ENCODE measurements at places on chromosomes 4 and X.

DNA sequence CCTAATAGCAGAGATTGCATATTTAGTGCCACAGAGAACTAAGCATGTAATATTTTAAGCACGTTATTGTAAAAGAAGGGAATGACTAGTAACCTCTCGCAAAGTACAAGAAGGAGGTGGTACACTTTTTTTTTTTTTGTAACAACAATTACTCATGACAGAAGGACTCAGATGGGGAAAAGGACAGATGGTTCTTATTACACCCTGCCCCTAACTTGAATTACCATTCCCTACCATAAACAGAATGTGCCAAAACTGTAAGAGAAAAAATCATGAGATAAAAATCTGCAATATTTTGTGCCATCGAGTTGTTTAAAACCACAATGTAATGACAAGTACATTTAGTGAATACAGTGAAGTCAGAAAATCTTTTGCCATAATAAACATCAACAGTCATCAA, 33.0 kb upstream of the RAPGEF2 start:
- DNase-seq: peak; percentile 82

- DNase-seq: peak; percentile 46
Observed at GRCh38 chrX:66632981-66633380, 5.9 kb downstream of the EDA2R start.

DNA sequence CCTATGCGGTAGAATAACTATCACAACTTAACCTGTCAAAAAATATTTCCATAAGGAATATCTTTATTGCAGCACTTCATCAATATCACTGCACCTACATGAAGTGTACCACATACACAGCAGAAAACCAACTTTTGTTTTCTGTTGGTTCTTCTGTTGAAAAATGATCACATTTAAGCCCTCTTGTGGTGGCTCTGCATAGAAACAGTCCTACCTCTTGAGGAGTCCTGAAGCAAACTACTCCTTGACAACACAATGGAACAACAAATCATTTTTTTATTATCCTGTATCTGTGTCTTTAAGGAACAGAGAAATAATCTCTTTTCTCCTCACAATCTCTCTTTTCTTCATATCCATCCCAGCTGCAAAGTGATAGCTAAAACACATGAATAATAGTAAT, 39.8 kb upstream of the ATOH1 start:
- no peak for DNase-seq

DNA sequence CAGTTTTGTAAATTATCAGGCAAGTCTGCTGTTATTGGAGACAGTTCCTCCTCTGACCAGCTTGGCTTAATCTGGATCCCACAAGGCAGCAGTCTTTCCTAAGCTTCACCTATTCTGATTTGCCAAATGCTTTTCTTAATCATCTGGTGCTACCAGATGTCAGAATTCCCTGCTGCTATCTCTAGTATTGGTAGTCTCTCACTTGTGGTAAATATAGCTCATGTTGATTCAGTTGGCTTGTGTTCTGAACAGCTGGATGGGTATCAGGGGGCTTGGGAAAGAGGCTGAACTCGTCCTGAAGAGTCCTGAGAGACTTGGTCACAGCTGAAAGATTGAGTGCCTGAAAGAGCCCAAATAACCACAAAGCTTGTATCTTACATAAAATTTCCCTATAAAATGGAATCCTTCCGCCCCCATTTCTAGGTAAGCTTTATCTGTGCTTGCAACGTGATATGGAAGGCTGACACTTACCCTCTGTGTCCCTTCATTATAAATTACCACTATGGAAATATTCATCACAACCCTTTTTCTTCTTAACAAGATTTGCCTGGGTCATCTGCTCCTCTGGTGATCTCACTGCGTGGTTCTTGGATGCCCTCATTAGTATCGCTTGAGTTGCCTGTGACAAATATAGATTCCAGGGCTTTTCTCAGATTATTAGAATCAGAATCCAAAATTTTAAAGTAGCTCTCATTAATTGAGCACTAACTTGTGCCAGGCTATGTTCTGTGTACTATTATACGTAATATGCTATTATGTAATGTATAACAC, 104.1 kb upstream of the GPRIN3 start:
- no peak for DNase-seq

DNA sequence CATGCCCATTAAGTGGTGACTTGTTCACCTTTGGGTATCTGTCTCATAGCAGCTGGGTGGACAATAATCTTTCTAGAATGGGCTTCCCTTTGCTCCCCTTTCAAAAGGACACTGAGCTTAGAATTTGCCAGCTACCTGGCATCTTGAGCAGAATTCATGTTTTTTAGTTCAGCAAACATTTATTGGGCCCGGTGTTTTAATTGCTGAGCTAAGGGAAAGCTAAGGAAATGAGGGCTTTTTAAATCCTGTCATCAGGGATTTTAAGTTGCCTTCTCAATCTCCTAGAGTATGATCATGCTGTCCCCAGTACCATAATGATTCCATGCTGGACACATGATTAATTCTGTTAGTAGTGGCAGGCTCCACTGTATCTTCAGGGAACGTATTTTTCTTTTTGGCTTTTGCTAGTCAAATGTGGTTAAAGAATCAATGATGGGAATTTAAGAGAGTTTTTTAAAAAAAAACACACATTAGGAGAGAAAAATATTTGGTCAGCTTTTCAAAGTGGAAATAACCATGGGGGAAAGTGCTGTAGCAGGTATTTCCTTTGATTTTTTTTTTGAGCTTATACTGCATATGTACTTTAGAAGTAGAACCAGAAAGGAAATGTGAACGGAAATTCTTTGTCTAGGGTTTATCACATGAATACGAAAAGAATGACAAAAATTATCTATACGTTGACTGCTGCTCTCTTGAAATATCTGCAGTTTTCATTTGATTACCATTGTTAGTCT, 208.9 kb downstream of the CLCN4 start:
- no peak for DNase-seq

All from fibroblast of lung (primary cell).